Stimulated activated CD8-positive, alpha-beta memory T cell treated with anti-CD3 and anti-CD28 coated beads, Interleukin-7, amount 100 ng/mL, for 1 hour (primary cell): ENCODE measurements at places on chromosomes 1 and 21.

GRCh38 chr1:207959141-207959825, 48.4 kb upstream of the CD34 start:
- DNase-seq = no peak

DNA sequence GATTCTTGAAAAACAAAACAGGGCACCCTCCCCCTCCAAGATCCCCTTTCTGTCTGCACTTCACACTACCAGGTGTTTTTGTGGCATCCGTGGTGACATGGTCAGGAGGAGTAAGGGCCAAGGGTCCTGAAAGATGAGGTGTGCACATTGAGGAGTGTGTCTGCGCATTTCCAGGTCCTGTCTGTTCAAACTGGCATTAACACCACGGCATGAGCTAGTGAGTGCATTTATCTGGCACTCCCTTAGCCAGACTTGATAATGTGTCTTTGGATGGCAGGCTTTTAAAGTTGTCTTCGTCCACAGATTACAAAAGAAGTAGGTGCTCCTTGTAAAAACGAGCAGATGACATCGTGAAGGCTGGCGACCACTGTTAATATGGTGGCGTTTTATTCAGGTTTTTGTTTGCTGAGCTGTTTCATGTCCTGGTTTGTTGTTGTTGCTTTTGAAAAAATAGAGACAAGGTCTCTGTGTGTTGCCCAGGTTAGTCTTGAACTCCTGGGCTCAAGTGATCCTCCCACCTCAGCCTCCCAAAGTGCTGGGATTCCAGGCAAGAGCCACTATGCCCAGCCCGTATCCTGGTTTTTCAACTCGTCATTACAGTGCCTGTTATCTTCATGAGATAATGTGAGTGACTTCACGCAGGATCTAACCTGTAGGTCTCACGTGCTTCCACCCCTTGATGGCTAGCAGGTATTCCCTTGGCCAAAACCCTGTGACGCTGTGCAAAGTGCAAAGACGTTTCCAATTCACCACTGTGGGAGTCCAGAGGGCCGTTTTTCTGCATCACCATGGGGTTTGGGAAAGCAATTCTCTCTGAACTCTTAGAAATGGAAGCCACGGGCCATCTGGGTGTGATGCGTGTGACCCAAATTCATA, 4.2 kb downstream of the TMEM51 start:
- DNase-seq = no peak

DNA sequence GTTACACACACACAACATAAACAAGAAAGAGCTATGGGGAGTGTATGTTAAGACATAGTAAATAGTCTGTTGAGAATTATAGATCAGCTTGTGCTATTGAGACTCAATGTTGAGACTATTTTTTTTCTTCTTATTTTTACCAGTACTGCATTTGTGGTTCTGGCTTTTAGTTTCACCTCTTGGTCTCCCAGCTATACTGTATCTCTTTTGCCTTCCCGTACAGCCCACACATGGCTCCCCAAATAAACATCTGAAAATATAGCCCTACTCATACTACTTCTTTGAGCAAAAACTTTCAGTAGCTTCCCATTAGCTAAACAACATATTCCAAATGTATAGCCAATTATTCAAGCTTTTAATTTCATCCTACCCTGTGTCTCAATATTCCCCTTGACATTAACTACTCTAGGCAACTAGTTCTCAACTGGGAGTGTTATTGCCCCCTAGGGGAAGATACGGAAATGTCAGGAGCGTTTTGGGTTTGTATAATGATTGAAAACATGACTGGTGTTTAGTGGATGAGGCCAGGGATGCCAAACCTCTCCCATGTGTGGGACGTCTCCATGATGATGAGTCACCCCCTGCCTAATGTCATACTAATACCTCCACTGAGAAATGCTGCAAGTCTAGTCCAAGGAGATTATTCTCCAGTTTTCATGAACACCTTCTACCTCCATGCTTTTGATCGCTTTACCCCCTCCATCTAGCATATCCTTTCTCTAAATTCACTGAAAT, 6.8 kb downstream of the RPE65 start:
- DNase-seq = no peak

GRCh38 chr1:56473582-56474270, 105.6 kb downstream of the PLPP3 start:
- no peak for DNase-seq

GRCh38 chr1:232084584-232085223, 458.1 kb downstream of the DISC1 start:
- DNase-seq = no peak

DNA sequence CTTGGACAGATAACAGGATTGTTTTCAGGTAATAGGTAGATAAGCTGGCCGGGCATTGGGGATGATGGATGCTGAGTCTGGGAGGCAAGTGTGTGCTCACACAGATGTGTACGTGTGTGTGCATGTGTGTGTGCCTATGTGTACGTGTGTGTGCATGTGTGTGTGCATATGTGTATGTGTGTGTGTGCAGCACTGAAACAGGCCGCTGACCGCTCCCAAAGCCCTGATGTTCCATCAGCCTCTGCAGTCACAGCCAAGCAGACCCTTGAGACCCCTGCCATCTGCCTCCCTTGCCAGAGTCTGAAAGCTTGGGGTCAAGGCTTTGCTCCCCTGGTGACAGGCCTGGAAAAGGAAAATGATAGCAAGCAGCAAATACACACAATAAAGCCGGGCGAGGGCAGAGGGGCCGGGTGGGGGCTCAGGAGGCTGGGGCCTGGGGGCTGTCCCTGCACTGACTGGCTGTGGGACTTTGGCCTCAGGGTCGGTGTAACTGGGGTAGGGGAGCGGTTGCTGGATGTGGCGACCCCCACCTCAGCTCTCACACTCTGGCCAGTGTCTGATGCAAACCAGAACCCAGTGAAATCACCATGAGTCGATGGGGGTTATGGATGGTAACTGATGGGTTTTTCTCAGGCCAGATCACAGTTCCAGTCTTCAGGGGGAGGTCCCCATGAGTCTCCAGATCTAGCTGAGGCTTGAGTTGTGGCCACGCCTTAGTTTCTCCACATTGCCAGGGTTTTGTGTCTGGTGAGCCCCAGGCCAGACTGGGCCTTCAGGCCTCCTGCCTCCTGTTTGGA, 9.2 kb upstream of the TNFRSF8 start:
- DNase-seq = no peak

DNA sequence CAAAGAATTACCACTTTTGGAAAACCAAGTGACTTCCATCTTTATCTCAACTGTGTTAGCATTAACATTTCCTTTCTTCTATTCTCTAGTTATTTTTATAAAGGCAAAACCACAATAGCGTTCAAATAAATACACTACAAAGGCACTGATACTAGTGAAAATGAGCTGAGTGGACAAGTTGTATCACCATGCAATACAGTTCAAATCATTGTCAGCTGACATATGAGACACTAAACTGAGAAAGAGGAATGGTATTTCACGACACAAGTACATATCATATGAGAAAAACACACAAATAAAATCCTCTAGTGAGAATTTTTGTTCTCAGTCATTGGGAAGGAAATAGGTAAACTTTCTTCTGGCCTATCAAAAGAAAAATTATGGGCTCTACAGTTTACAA, 26.2 kb downstream of the ENAH start:
- no peak for DNase-seq

DNA sequence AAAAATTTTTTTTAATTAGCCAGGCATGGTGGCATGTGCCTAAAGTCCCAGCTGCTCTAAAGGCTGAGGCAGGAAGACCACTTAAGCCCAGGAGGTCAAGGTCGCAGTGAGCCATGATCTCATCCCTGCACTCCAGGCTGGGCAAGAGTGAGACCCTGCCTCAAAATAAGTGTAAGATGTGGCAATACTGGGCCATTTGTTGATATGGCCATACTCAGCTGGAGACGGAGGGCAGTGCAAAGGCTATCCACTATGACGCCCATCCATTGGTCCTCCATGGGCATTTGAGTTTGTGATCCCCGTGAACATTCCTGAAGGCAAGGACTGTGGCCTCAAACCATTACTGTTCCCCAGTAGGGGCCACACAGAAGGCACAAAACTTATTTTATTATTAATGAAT, 1.5 kb downstream of the CASP9 start:
- no peak for DNase-seq

- no peak for DNase-seq
Measured at GRCh38 chr21:37292041-37292440, 24.9 kb upstream of the VPS26C start.

DNA sequence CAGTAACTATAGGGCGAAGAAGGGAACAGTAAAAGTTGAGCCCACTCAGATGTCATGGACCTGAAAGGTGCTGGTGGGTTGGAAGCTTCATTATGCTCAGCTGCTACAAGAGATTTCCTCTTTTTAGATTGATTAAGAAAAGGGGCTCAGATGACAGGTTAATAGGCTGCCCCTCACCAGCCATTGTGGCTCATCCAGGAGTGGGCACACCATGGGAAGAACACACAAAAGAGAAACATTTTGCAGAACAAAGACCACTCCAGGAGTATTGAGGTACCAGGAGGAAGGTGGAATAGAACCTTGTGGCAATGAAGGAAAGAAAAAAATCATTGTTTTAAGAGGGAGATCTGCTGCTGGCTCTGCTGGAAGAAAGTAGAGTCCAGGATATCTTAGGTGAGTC, 205.5 kb downstream of the RYR2 start:
- no peak for DNase-seq
